A673 (cell line): ENCODE measurements at places on chromosomes 2 and 18.

GRCh38 chr2:207163053-207163755 is 2.5 kb downstream of the KLF7 start:
- DNase-seq = no peak

GRCh38 chr2:48266698-48267097 is 263.3 kb upstream of the STON1 start:
- DNase-seq = no peak

DNA sequence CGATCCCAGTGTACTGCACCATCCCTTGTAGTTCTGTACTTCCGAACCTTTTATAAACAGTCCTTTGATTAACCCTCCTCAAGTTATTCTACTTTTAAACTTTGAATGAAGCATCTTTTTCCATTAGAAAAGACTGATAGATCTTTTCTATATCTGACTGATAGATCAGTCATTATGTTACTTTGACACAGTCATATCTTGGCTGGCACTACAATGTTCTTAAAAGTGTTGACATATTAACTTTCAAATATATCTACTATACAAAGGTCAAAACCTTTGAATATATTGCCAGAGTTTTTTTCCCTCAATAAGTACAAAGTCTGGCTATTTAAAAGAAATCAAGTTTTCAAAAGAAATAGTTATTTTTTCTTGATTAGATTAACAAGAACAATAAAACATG is 35.4 kb upstream of the NABP1 start:
- DNase-seq = no peak

GRCh38 chr2:124112966-124113365 is 87.9 kb downstream of the CNTNAP5 start:
- DNase-seq = no peak

DNA sequence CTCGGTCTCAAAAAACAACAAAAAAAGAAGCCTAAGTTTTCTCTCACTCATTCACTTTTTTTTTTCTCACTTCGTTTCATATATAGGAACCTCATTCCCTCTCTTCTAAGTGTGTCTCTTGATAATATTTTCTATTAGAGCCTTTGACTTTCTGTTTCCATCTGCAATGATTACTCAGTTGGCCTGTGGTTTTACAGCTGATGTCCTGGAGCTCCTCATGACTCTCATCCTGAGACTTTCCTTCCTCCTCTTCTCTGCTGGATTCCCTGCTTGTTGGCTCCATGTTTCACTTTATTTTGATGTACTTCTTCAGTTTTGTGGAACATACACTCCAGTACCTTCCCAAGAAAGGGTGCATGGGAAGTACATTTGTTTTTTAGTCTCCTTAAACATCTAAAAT is 154.2 kb upstream of the GATA6 start:
- DNase-seq = no peak

DNA sequence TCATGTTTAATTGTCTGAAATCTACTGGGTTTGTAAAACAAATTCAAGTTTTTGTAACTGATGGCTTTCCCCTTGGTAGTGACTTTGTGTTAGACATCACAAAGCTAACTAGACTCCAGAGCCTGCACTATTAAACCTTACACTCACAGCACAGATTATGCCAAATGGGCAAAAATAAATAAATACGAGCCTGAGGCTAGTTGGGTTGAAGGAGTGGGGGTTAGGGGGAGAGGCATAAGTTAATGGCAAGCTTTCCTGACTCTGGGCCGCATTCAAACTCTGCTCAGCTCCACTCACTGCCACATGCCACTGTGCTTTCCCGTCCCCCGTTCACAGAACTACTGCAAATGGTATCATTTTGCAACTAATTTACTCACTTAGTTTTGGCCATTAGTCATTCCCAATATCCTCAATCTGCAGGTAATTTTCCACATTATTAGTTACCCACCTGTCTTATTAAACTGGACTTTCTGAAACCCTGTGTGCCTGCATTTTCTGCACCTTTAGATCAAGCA is 1079.9 kb upstream of the PIK3C3 start:
- DNase-seq = no peak

DNA sequence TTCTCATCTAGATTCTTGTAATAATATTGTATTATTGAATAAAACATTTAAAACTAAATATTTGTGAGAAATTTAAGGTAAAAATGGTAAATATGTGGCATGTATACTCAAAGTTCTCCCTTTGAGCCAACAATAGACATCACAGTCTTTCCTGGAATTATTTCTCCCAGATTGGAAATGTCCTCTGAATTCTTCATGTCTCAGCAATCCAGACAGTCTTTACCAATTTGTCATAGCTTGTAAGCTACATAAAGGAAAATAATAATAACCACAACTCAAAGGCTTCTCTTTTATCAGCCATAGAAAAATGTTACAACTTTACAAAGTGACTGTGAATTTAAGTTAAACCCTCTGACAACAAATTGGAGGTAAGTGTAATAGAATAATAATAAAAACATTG is 784.9 kb downstream of the EPHA4 start:
- no peak for DNase-seq

DNA sequence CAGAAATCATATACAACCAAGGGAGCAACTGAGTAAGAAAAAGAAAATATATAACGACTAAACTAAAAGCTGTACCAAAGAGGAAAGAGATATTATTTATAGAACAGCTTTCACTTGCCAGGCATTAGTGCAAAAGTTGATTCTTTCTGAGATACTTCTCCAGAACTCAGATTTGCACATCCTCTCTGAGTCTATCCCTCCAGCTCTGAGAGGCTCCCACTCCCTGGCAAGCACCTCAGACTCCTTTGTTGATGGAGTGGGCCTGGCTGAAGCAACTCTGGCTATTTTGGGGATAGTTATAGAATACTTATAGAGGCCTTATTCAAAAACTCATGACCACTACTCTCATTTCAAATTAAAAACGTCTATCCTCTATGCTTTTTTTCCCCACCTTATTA is 501.6 kb upstream of the TNP1 start:
- DNase-seq = no peak

DNA sequence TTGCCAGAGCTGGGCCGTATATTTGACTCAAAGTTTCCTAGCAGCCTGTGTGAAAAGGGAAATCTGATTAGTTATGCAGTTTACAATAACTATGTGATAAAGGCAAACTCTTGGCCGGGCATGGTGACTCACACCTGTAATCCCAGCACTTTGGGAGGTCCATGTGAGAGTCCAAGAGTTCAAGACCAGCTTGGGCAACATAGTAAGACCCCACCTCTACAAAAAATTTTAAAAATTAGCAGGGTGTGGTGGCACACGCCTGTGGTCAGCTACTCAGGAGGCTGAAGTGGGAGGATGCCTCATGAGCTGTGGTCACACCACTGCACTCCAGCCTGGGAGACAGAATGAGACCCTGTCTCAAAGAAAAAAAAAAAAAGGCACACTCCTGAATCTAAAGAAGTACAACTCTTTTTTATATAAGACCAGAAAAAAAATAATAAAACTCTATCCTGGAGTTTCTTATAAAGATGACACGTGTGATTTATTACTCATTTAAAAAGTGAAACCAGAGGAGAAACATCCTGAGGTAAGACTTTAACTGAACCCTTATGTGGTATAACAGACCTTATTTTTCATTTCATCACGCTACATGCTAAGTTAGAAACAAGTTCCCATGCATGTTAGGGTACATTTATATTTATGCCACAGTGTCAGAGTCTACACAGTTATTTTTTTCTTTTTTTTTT is 32.6 kb upstream of the KCMF1 start:
- DNase-seq = no peak
